Common myeloid progenitor, CD34-positive (primary cell): ENCODE measurements at places on chromosomes 3 and 15.

- DNase-seq: no peak
Observed at GRCh38 chr3:64518950-64519349, 168.8 kb downstream of the ADAMTS9 start.

DNA sequence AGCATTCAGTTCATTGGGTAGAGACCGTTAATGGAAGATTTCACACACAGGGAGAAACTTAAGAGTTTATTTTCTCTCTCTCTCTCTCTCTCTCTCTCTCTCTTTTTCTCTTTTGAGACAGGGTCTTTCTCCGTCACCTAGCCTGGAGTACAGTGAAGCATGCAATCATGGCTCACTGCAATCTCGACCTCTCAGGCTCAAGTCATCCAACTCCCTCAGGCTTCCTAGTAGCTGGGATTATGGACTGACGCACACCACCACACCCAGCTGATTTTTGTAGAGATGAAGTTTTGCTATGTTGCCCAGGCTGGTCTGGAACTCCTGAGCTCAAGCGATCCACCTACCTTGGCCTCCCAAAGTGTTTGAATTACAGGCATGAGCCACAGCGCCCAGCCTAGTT lies 1.6 kb downstream of the WDR72 start:
- no peak for DNase-seq

GRCh38 chr3:189988854-189989253 lies 131.8 kb downstream of the P3H2 start:
- DNase-seq: no peak

DNA sequence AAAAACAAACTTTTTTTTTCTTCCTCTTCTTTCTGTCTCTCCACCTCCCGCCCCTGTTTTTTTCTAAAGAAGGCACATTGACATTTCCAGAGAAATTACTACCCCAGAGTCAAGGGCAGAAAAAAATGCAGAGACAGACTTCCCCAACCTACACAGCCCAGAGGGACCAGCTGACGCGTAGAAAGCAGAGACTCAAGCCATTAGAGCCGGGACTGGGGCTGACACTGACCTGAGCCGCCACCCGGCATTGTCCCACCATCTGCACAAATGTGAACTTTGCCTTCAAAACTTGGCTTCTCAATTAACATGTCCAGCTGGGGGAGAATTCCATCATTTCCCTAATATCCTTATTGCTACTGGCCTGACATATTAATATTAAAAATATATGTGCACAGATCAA lies 385.6 kb downstream of the NR2F2 start:
- DNase-seq: no peak

DNA sequence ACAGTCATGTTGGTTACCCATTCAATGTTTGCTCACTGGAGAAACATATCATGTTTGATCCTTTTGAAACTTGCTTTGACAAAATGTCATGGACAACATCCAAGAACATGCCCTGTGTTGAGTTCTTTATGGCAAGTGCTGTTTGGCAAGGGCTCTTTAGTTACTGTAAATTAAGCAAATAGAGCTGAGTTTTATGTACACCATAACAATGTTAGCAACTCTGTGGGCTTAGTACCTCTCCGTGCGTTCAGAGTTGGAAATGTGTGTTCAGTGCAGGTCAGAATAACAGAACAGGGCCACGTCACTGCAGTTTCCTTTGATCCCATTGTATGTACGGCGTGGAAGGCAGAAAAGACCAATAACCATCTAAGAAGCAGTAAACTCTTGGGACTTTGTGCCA lies 132.5 kb downstream of the MYRIP start:
- no peak for DNase-seq

DNA sequence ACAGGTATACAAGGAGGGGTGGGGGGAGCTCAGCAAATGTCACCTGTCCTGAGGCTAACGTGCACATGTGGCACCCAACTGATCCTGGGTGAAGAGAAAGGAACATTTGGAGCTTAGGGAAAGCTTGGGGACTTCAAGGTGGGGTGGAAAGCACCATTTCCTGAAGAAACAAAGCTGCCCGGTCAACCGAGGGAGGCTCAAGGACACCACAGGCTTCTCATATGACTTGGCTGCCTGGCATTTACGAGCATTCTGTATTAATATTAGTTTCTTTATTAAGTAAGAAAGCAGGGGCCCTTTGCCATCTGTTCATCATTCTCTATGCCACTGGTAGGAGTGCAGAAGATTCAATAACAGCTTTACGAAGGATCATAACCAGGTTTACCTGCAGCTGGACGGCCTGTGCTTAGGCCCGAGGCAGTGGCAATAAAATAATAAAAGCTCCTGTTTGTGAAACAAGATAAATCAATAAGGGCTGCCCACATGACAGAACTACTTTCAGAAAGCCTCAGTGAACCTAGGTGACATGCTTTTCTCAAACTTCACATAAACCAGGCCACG lies 54.0 kb downstream of the ETV5 start:
- no peak for DNase-seq

DNA sequence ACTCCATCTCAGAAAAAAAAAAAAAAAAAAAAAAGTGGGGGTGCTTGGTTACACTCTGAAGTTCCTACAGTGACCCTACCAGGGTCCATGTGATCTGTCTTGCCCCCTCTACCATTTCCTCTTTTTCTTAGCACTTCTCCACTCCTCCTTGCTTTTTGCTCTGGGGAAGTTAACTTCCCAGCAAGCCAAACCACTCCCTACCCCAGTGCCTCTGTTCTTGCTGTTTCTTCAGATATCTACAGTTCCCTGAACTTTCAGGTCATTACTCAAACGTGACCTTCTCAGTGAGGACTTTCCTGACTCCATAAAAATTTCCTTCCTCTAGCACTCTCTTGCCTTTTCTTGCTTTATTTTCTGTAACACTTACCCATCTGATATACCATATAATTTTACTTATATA lies 61.1 kb upstream of the GCNT3 start:
- no peak for DNase-seq

- peak; percentile 70 for DNase-seq
Observed at GRCh38 chr15:40471808-40472150, 995 bp downstream of the CHST14 start.

DNA sequence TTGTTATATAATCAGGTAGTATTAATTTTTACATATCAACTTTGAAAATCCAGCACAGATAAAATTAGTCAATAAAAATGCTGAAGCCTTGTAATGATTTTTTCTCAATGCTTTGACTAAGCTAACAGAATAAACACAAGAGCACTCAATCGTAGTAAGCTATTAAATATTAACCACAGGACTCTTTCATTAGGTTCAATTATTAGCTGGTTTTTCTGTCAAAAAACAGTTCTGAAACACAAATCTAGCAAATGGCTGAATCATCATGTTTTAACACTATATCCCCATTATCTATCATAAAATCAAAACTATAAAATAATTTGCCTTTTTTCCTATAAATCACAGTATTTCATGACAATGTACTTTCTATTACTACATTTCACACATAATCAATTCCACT lies 69.6 kb downstream of the PLOD2 start:
- no peak for DNase-seq

GRCh38 chr3:74515451-74515850 lies 99.0 kb downstream of the CNTN3 start:
- DNase-seq: no peak

DNA sequence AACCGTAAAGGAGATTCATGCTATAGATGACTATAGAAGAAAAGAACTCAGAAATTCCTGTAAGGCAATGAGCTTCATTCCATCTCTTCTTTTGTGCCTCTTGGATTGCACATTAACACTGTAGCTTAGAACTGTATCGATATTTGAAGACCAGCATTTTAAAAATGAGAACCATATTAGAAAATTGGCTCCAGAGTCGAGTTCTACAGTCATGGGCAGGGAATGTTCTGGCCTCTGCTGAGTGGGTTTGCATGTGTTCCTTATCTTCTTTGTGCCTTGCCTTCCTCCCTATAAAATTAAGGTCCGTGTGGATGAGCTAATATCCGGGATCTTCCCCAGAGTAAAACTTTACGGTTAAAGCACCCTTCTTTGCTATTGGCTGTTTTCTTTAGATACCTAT lies 77.4 kb upstream of the PLCL2 start:
- DNase-seq: no peak

GRCh38 chr15:92092289-92093105 lies 239.0 kb downstream of the SLCO3A1 start:
- DNase-seq: peak; percentile 40
